ENCODE measurements at places on chromosomes 4 and X.

DNA sequence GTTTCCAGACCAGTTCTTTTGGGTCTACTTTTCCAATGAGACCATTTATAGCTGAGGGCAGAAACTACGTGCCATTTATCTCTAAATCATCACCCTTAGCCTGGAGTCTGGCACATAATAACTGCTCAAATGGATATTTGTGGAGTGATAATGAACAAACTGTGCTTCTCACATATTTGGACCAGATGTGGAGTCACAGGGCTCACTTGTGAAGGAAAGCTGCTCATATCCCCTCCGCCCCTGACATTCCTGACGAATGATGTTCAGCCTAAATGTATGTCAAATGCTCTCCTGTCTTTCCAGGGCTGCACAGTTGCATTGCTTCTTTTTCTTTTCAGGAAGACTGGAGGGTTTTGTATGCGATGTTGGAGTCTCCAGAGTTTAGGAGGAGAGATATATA lies 110.1 kb downstream of the GBA3 start:
- DNase-seq, result no peak

GRCh38 chr4:39883646-39884045 lies 94.1 kb downstream of the PDS5A start:
- no peak for DNase-seq

DNA sequence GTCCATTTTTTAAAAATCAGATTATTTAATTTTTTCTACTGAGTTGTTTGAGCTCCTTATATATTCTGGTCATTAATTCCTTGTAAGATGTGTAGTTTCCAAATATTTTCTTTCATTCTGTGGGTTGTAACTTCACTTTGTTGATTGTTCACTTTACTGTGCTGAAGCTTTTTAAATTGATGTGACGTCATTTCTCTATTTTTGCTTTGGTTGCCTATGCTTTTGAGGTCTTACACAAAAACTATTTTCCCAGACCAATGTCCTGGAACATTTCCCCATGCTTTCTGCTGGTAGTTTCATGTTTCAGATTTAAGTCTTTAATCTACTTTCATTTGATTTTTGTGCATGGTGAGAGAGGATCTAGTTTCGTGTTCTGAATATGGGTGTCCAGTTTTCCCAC lies 753.6 kb downstream of the TRIML1 start:
- no peak for DNase-seq

DNA sequence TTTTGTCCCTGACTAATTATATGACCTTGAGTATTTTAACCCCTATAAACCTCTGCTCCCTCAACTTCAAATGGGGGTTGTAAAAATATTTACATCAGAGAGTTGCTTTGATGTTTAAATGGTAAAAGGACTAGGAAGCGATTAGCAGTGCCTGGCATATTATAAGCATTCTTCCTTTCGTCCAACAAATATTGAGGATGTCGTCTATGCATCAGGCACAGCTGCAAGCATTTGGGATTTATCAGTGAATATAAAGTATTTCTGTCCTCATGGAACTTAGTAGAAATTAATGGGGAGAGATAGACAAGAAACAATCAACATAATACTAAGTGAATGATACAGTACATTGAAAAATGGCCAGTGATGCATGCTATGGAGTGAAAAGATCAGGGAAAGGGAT lies 115.5 kb upstream of the EDNRA start:
- no peak for DNase-seq

DNA sequence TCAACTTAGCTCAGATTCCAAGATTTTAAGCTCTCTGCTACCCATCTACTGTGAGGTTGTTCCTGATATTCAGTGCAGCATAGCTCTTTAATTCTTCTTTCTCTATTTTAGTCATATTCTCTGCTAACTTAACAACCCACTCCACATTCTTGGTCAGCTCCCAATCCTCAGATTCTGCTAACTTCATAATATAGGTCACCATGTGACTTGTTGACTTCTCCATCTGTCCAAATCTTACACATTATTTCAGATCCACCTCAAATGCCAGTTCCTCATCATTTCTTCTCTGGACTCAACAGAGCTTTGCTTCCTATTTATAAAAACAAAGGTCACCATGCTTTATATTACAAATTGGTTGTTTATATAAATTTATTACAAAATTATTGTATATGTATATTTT lies 29.3 kb upstream of the RXFP1 start:
- no peak for DNase-seq

DNA sequence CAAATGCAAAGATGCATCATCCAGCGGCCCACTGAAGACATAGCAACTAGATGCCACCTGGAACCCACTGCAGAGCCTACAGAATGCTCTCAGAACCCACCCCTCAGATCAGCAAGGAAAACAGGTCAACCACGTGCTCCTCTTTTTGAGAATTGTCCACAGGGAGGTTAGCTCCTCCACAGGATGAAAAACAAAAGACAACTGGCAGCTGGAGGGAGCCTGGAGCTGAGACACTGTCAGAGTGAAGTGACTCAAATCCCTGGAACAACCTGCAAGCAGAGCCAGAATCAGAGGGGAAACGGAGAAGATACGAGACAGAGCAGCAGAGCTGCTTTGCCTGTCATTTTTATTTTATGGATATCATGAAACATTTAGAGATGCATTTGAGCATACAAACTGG lies 277.6 kb downstream of the GASK1B start:
- DNase-seq, result no peak

DNA sequence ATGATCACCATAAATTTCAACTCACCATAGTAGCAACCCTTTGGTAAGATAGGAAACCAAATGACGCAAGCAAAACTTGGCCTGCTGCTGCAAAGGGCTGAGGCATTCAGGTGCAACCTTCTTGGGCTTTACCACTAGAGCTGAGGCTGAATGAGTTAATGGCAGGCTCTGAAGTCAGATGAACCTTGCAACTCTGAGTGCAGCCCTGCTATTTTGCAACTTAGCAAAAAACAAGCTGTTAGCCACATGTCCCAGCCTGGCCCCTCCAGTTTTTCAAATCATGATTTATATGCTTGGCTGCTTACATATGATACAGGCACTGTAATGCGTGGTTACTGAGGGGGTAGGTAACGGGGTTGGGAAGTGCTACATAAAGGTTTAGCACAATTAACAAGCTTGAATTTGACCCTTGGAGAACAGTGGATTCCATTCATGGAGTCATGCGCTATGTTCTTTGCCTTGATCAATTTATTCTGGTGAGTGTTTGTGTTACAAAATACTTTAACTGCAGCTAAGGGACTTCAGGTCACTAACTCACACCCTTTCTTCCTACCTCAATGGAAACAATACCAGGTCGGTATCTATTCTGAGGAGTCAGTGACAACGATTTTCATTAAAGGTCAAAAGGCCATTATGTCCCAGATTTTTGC lies 80.5 kb upstream of the PPARGC1A start:
- DNase-seq, result no peak

DNA sequence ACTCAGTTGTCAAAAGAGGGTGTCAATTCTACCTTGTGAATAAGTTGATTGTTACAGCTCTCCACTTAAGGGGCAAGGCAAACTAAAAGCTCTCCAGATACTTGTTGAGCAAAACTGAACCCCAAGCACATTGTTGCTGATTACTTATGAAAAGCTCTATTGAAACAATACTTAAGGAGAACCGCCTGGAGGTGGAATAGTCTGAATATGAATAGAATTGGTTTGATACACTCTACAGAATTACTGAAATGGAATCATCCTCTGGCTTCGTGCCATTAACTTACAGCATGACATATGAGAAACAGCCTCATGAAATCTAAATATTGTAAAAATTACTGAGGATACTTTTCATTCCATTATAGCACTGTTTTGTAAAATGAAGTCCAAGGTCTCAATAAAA lies 127.0 kb upstream of the SH3RF1 start:
- no peak for DNase-seq

DNA sequence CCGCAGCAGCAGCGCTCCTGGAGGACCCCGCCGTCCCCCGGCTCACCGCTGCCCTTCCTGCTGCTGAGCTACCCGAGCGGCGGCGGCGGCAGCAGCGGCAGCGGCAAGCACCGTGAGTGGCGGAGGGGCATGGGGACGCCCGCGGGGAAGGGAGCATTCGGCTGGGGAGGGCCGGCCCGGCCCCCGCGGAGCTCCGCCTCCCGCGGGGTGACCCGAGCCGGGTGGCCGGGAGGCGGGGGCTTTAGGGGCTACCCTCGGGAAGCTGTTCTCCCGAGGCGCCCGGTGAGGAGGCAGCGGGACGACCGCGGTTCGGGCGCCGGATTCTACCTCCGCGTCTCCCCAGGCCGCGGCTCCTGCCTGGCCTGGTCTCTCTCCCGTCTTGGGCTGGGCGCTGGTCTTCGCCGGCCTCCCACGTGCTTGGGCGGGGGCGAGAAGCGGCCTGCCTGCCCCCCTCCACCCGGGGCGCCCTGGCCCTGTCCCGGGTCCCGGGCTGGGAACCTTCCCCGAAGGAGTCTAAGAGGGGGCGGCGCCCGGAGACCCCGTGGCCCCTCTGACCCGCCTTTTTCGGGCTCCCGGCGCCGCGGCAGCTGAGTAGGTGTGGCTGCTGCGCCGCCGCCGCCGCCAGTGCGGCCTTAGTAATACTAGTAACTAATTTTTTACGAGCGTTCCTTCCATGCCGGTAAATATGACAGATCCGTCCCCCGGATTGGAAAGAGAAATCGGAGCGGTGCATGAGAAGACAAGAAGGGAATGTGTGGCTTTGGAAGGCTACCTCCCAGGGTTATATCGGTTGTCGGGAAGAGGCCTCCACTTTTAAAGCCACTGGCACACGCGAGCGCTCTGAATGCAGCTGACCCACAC lies 16.4 kb upstream of the RUFY3 start:
- peak; percentile 74 for DNase-seq

DNA sequence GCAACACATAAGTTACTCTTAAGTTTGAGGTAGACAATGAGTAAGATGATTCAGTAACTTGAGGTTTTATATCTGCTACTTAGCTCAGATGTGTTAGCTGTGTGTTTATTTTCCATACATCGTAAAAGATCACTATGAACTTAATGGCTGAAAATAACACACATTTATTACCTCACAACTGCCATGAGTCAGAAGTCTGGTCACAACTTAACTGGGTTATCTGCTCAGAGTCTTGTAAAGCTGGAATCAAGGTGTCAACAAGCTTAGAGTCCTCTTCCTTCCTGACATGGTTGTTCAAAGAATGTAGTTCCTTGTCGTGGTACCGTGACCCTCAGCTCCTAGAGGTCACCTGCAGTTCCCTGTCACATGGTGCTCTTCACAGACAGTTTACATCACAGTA lies 204.9 kb upstream of the MAGEB2 start:
- no peak for DNase-seq

DNA sequence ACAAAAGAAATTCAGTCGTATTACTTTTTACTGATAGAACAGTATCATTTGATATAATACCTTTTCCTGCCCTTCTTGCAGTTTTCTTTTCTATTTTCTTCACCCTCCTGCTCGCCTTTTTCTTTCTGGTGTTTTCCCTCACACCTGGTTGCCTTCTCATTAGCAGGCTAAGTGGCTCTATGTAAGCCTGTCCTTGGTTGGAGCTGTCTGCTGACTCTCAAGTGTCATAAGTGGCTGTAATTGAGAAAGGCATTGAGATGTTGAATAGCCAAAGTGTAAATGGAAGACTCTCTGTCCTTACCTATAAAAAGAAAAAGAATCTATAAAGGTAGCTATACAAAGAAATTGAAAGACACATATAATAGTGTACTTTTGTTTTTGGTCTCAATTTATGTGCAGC lies 180.7 kb downstream of the ADGRL3 start:
- DNase-seq, result no peak

GRCh38 chr4:155005395-155006090 lies 202.9 kb upstream of the NPY2R start:
- DNase-seq, result no peak

- DNase-seq, result no peak
Measured at GRCh38 chr4:90495211-90495610, 368.0 kb downstream of the CCSER1 start.

DNA sequence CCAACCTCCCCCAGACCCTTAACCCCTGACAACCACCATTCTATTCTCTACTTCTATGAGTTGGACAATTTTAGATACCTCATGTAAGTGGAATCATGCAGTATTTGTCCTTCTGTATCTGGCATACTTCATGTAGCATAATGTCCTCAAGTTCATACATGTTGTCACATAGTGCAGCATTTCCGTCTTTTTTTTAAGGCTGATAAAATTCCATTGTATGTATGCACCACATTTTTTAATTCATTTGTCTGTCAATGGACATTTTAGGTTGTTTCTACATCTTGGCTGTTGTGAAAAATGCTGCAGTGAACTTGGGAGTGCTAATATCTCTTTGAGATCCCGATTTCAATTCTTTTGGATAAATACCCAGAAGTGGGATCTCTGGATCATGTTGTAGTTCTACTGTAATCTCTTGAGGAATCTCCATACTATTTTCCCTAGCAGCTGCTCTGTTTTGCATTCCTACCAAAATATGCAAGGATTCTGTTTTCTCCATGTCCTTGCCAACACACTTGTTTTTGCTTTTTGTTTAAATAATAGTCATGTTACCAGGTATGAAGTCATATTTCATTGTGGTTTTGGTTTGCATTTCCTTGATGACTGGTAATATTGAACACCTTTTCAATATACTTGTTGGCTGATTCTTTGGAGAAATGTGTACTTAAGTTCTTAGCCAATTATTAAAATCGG lies 48.8 kb upstream of the ADAD1 start:
- no peak for DNase-seq

- no peak for DNase-seq
Measured at GRCh38 chr4:99586797-99587196, 12.2 kb downstream of the MTTP start.

- DNase-seq, result no peak
Measured at GRCh38 chr4:29046186-29046585, 1674.0 kb upstream of the PCDH7 start.

GRCh38 chr4:123893011-123893981 lies 496.7 kb downstream of the SPRY1 start:
- DNase-seq, result no peak

- no peak for DNase-seq
Measured at GRCh38 chr4:112418092-112418491, 97.9 kb downstream of the NEUROG2 start.

GRCh38 chr4:18342847-18343246 lies 321.3 kb upstream of the LCORL start:
- DNase-seq, result no peak

DNA sequence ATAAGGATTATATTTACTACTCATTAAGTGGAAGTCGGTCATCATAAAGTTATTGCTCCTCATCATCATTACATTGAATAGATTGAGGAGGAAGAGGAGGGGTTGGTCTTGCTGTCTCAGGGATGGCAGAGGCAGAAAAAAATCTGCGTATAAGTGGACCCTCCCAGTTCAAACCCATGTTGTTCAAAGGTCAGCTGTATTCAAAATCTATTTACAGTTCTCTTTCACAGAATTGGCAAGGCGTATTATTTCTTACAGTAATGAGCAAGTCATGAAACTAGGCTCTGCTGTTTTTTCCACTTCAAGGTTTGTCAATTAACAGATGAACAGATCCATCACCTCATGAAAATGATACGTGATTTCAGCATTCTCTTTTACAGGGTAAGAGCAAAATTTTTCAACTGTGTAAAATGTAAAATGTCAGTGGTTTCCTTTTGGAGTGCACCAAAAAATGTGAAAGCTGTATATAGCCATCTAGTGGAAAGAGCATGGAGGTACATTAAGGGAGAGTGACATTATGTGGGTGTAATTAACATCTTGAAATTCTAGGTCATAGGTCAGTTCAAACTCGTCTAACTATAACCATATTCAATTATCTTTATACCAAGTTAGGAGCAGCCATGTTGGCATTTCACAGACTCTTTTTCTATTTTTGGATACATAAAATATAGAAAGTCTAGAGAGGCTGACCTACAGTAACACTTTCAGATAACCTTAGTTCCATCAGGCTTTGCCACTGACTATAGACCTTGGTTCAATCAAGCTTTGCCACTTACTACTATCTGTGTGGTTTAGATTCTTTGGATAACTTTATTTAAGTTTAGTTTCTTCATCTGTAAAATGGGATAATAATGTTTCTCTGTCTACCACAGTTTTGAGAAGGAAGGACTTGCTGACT lies 30.1 kb downstream of the NEIL3 start:
- no peak for DNase-seq

GRCh38 chr4:23233596-23233995 lies 540.9 kb downstream of the GBA3 start:
- DNase-seq, result no peak

Data from activated naive CD4-positive, alpha-beta T cell treated with anti-CD3 and anti-CD28 coated beads, Interleukin-2, amount 50 U/mL, for 72 hours (primary cell).